Iris pigment epithelial cell (primary cell): ENCODE measurements at places on chromosomes 2 and 18.

GRCh38 chr2:47891369-47892337, 14.6 kb downstream of the FBXO11 start:
- peak; percentile 82 for DNase-seq

DNA sequence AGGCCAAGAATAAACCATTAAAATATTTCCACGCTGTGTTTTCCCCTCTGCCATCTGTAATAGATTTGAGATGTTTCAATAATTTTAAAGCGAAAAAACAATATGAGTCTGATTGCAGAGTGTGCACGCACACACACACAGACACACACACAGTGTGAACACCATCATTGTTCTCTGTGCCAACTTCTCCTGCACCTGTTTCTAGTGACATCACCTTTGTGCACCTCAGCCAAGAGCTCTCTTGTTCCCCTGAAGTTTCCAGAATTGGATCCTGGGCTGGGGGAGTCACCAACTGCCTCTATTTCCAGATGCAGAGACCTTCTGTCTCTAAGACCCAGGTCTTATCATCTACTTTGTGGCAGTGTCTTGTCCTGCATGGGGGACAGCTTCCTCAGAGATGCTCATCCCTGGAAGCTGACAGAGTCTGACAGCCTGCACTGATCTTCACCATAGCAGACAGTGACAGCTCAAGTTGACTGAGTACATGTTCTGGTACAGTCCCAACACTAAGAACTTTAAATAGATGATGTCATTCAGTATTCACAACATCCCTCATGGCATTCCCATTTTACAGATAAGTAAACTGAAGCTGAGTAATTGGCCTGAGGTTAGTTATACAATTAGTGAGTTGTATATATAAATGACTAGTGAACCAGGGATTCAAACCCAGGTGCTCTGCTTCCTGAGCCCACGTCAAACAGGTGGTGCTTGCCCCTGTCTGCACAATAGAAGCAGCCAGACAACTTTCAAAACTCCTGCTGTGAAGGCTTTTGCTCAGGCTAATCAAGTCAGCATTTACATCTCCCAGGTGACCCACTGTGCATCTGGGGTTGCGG, 39.4 kb downstream of the ACOXL start:
- DNase-seq = no peak

DNA sequence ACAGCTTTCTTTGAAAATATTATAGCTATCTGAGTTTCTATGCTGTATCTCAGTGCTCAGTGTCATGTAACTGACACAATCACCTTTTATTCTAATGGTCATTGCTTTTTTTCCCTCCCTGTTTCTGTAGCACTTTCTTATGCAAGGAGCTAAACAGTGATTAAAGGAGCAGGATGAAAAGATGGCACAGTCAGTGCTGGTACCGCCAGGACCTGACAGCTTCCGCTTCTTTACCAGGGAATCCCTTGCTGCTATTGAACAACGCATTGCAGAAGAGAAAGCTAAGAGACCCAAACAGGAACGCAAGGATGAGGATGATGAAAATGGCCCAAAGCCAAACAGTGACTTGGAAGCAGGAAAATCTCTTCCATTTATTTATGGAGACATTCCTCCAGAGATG, 56.4 kb downstream of the SCN2A start:
- no peak for DNase-seq

DNA sequence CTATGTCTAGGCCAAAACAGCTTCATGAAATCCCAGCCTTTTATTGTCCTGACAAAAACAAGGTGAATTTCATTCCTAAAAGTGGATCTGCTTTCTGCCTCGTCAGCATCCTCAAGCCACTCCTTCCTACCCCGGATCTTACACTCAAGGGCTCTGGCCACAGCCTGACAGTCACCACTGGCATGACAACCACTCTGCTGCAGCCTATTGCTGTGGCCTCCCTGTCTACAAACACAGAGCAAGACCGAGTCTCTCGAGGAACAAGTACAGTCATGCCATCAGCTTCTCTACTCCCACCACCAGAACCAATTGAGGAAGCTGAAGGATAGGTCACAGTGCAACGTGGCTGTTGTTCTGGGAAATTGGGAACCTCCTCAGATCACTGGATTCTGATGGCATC, 106.1 kb downstream of the ICA1L start:
- no peak for DNase-seq

GRCh38 chr2:138510319-138510718, 8.7 kb downstream of the SPOPL start:
- DNase-seq = no peak

DNA sequence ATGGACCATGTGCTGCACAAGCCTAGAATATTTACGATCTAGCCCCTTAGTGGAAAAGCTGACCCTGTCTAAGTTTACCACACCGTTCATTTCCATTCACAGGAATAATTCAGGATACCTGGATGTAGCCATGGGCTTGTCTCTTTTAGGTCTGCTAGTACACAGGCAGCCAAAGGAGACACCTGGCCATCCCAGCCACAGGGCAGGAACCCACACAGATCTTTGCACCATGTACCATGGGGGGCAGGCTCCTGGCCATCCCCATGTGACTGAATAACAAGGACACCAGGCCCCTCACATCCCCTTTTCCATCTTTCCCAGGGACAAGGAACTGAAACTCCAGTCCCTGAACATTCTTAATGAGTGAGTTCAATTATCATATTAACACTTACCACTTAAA, 467.3 kb upstream of the MYT1L start:
- no peak for DNase-seq

- no peak for DNase-seq
Measured at GRCh38 chr18:9860682-9861081, 25.1 kb upstream of the TXNDC2 start.

GRCh38 chr2:97969081-97970067, 26.4 kb downstream of the TMEM131 start:
- peak; percentile 62 for DNase-seq

- no peak for DNase-seq
Measured at GRCh38 chr2:111653103-111653624, 230.8 kb downstream of the ANAPC1 start.

- peak; percentile 36 for DNase-seq
Measured at GRCh38 chr2:96685577-96686459, 43.3 kb downstream of the FER1L5 start.

GRCh38 chr18:8771930-8772329, 66.6 kb downstream of the MTCL1 start:
- DNase-seq = no peak

DNA sequence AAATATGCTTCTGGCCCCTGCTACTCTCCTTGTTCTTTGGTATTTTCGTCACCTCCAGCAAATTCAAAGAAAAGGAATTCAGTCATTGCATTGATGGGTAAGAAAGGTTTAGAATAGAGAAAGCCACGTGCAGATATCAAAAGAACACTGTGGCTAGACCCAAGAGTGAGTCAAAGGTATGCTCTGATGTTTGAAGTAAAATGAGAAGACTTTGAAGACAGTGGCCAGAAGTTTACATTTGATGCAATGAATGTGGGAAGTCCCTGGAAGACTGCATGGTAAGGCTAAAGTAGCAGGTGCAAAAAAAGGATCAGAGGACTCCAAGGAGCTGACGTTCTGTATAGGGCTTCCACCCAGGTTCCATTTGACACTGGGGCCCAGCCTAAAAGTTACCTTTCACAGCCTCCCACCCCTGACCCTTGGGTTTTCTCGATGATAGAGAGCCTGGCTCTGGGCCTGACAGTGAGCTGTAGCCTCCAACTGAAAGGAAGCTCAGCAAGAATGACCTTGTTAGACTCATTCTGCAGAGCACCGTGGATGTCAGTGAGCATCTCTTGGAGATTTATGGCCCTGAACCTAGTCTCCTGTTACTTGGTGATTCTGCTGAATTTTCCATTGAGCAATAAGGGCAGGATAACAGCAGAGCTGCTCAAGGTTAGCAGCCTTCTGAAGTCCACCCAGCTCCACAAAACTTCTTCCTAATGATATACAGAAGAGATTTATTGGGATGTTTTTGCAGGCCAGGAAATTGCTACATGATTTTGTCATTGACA, 223.7 kb upstream of the RBBP8 start:
- peak; percentile 54 for DNase-seq

- DNase-seq = peak; percentile 29
Measured at GRCh38 chr2:229363185-229363814, 92.2 kb upstream of the PID1 start.

DNA sequence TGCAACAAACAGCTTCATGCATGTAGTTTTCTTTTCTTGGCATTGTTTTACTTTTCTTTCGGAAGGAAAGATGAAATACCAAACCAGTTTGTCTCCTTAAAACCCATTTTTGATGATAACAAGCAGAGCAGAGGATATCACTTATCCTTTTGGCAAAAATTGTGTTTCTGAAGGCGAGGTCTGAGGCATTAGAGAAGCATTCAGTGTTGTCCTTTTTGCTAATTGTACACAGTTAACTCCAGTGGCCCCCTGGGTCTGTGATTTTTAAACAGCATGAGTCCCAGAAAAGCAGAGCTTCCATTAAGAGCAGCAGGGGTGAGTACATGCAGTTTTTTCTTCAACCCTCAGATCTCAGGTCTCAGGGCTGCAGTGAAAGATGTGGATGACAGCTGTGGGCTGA, 41.3 kb downstream of the TTC39C start:
- no peak for DNase-seq

DNA sequence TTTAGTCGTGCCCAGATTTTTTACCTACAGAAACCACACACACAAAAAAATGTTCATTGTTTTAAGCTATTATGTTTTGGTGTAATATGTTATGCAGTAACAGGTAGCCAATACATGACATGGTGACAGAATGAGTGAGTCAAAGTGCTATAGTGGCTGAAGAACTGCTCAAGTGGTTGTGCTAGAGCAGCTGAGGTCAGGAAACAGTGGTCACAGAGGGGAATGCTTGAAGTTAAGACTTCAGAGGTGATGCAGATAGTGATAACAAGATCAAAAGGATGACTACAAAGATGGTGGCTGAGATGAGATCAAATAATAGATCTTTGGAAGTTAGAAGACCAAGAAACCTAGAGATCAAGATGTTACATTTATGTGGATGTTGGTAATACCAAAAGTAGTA, 174.3 kb downstream of the KCNE4 start:
- DNase-seq = no peak

- DNase-seq = no peak
Measured at GRCh38 chr18:79543861-79544385, 135.7 kb upstream of the CTDP1 start.

DNA sequence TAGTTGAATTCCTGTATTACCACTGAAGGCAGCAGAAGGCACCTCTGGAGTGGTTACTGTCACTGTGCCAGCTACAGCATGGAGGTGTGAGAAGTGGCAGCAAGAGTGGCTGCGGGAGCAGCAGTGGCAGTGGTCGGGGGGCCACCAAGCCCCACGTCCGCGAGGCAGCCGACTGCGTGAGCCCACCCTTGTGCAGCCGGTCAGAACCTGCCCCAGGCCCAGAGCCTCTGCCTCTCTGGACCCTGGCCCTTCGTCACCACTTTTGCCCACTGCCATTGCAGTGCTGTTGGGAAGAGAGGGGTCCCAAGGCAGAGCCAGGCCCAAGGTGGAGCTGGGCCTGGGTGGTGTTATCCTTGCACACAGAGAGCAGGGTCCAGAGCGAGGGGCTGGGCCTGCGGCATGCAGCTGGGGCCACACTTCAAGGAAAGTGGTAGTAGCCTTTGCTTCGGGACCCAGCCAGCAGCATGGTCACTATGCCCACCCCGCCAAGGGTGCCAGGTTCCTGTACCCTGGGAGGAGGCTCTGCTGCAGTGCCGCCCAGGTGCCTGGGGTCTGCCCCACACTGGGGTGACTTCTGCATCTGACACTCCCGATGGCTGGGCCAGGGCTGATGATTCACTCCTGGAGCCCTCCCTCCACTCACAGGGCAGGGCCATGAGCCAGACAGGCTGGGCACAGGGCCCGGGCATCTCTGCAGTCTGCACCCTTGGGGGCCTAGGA, 450.1 kb upstream of the LRATD1 start:
- no peak for DNase-seq

DNA sequence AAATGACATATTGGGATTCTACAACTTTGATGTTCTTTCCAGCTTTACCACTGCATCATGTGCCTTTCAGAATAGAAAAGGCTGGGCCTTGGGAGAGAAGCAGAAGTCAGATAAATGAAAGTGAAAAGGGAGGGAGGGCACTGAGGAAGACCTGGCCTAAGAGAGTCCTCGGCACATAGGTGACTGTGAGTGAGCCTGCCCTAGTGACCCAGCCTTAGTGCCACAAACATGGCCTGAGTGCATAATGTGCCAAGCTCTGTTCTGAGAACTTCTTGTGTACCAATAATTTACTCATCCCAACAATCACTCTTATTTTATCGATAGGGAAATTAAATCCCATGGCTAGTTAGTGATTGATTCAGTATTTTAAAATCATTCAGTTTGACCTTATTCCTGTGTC, 436.6 kb downstream of the LRP1B start:
- no peak for DNase-seq

GRCh38 chr2:156332534-156333273, at the start of gene NR4A2:
NR4A2 (minus strand) TSS chr2:156332721; CDS start chr2:156330186, 2,535 bp downstream.
- DNase-seq = peak; percentile 90

- DNase-seq = peak; percentile 27
Measured at GRCh38 chr2:240912878-240913809, 7.0 kb downstream of the CROCC2 start.

- peak; percentile 62 for DNase-seq
Measured at GRCh38 chr2:84880645-84881521, at the start of gene TRABD2A. TRABD2A (minus strand) TSS chr2:84881084; CDS start chr2:84881039, 45 bp downstream.

- DNase-seq = no peak
Measured at GRCh38 chr18:51137891-51138290, 59.6 kb downstream of the MEX3C start.

- no peak for DNase-seq
Measured at GRCh38 chr2:122491011-122491410, 735.6 kb downstream of the TSN start.

DNA sequence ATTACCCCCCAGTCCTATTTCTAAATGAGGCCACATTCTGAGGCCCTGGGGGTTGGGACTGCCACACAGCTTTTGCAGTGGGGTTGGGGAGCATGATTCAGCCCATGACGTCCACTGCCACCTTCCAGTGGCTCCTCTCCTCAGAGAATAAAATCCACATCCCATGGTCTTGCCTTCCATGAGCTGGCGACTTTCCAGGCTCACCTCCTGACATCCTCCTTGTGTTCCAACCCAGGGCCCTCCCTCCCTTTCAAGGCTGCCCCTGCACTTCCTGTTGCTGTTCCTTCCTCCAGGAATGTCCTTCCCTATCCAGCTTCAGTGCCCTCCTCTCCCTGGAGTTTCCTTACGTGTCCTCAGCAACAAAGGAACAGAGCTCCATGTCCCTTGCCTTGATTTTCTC, 187.3 kb upstream of the ID2 start:
- DNase-seq = no peak

DNA sequence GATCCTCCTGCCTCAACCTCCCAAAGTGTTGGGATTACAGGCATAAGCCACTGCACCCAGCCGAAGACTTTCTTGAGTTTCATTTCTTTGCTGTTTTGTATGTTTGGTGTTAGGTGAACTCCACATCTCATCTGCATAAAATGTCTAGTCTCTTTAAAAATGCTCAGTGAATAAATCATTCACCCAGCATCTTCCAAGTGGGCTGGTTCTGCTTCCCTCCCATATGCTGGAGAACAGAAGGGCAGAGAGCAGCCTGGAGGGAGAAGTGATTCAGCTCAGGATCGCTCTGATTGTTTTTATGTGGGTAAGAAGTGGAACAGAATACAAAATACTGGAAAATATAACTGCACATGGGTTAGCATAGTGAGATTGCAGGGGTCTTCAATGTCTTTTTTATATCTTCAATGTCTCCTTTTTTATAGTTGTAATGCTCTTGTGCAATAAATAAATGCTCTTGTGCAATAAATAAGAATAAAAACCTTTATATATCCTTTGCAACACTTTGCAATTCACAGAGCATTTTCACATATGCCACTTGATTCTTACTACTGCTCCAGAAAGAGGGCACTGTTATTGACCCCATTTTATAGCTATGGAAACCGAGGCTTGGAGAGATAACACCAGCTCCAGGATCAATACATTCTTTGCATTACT, 253.0 kb upstream of the NCKAP5 start:
- DNase-seq = peak; percentile 87

- DNase-seq = peak; percentile 60
Measured at GRCh38 chr2:212135739-212136138, 402.9 kb downstream of the ERBB4 start.
